ENCODE measurements at places on chromosomes 6 and 20.

- DNase-seq: no peak
Measured at GRCh38 chr6:127933852-127934840, 33.3 kb upstream of the THEMIS start.

DNA sequence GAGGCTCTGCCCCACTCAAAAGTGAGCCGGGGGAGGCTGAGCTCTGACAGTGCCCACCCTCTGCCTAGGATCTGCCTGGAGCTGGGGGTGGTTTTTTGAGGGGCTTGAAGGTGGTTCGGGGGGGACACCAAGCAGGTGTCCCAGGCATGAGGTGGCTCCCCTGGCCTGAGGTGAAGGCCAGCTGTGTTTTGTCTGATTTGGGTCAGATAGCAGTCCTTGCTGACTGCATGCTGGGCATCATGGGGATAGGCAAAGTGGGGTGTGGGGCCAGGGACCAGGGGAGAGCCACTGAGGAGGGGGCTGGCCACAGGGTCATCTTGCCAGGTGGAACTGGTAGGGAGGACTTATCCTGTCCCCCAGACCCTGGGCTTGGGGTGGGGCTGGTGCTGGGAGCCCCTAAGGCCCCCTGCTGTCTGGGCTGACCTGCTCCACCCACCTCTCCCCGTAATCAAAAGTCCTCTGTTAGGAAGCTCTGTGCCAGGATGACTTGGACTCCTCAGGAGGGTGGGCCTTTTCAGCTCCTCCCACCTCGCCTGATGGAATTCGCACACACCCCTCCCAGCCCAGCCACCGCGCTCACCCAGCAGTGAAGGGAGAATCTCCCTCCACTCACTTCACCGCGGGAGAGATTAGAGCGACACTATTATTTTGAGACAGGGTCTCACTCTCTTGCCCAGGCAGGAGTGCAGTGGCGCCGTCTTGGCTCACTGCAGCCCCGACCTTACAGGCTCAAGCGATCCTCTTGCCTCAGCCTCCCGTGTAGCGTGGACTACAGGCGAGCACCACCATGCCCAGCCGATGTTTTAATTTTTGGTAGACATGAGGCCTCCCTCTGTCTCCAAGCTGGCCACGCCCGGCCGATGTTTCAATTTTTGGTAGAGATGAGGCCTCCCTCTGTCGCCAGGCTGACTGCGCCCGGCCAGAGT, 1.5 kb upstream of the COL9A3 start:
- no peak for DNase-seq

DNA sequence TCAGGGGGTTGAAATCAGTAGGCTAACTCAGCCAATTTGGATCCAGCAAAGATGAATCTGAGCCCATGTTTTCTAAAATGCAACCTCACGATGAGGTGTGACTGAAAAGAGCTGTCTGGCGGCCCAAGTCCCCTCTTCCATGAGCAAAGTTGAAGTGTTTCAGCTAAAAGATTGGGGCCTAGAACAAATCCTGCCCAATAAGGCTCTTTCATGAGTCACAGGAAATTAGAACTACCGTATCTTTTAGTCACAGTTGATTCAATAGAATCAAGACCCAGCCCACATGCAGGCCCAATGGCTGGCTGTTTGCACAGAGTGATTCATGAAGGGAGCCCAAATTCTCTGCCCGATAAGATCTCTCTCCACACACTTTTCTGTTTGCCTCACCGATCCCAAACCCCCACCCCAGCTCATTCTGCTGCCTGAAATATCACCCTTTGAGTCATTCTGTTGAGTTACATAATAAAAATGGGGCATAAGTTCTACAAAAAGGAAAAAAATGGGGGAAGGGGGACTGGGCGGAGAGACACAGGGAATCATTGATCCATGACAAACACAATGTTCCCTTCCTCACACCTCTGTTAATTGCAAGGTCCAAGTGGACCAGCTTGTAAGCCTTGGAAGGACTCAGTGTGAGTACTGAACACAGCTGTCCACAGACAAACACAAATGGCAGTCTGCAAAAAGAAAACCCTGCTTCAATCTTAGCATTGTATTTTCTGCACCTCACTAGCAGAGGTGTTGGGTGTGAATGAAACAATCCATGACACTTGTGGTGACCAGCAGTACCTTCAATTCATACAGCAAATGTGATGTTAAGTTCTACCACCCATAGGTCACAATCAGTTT, 13.8 kb downstream of the FOXQ1 start:
- DNase-seq: no peak

- DNase-seq: no peak
Measured at GRCh38 chr6:30614044-30614842, 2.8 kb downstream of the PPP1R10 start.

DNA sequence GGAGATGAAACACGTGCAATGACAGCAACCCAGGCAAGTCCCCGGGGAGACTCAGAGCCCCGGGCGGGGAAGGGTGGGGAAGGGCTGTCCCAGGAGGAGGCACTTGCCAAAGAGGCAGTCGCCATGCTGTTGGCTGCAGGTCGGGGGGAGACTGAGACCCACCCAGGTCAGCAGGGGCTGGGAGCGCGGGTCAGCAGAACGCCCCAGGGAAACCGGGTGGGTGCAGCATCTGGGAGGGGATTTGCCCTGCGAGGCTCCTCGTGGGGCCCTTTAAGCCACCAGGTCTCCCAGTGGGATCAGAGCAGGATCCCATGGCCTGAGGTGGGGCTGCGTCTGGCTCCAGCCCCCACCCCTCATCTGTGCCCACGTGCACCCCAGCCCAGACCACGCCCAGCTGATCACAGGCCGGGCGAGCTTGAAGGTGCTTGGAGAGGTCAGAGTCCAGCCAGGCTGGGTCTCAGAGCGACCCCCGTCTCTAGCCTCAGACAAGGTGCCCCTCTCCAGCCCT, 65.5 kb downstream of the YTHDF1 start:
- no peak for DNase-seq

GRCh38 chr6:52284131-52284459, 447 bp downstream of the MCM3 start:
- no peak for DNase-seq

- DNase-seq: no peak
Measured at GRCh38 chr6:40631744-40632143, 44.6 kb upstream of the LRFN2 start.

- DNase-seq: no peak
Measured at GRCh38 chr6:45314146-45314545, 14.0 kb upstream of the RUNX2 start.

GRCh38 chr6:14231501-14232280, 114.1 kb downstream of the CD83 start:
- DNase-seq: no peak

DNA sequence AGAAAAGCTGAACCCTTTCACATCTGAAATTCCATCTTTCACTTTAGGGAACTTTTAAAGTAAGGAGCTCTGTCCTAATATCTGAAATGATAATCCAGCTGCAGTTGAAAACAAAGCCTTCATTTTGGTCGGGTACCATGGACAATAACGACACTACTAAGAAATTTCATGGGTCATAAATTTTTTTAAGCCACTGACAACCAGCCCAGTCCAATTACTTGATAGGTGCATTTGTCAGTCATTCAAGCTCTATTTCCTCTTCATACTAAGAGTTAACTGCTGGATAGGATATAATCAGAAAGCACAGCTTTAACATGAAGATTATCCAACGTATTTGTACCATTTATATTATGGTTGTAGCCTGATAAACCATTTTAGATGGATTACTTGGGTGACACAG, 52.5 kb downstream of the MMUT start:
- no peak for DNase-seq

DNA sequence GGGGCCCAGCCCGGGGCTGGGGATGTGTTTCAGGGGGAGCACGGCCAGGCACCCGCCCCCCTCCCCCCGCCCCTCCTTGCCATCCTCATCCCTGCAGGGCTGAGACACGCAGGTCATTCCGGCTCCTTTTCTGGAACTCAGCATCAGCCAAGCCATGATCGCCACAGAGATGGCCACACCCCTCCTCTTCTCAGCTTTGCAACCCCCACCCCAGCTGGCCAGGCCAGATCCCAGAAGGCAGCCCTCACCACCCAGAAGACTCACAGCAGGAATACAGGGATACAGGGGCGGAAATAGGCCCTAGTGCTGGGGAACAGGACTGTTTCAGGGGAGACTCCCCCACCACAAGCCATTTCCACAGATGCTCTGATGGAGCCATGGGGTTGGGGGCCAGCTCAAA, 33.5 kb downstream of the YTHDF1 start:
- DNase-seq: no peak

- no peak for DNase-seq
Measured at GRCh38 chr6:109892451-109893435, 85.4 kb upstream of the GPR6 start.

- DNase-seq: no peak
Measured at GRCh38 chr6:16181439-16182297, 52.8 kb downstream of the MYLIP start.

GRCh38 chr6:41768545-41769308, 11.0 kb downstream of the FRS3 start:
- DNase-seq: no peak

GRCh38 chr20:57769756-57770155, 59.9 kb upstream of the PMEPA1 start:
- no peak for DNase-seq

DNA sequence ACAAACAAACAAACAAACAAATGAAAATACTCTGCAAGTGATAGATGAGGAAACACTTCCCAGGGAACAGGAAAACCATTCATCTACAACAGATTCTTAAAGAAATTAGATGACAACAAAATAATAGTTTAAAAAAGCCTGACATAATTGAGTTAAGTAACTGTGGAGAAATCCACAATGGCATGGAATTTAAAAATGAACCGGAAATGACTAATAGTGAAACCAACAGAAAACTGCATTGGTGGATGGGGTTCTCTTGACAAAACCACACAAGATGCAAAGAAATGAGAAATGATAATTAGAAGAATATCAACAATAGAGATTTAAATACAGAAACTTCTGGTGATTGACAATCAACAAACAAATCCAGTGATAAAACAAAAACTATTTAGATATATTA, 785.6 kb downstream of the QKI start:
- no peak for DNase-seq

- DNase-seq: no peak
Measured at GRCh38 chr20:34512266-34512954, 3.8 kb upstream of the DYNLRB1 start.

DNA sequence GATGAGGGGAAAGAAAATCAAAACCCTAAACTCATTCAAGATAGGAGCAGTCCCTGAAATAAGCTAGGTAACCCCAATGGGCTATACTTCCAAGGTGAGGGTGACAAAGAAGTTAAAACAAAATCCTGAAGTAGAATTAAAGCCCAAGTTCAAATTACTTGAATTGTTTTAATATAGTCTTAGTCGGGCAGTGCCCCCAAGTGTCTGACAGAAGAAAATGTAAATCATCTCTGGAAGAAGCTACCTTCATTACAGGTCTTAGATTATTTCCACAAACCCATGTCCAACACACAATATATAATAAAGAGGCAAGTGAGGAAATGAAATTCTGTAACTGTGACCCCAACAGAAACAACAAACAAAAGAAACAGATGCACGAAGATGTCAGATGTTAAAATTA, 36.8 kb upstream of the L3MBTL3 start:
- no peak for DNase-seq
